ENCODE measurements at places on chromosomes 5 and 9.
A peak's percentile ranks its signal among the peaks of the same experiment; 100 is the strongest.

DNA sequence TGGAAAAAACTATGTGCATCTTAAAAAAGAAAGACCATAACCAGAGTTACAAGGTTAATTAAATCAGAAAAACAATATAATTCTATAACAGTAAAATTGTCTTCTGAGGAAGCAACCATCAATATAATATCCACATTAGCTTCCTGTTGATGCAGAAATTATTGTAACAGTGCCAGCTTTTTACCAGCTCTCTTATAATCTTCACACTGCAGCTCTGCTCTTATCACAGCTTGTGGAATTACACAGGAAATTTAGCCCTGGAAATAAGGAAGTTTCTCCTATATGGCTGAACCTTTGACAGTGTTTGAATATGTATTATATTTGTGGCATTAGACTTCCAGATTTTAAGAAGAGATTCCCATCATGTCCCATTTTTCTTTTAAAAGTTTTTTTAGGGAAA is 49.1 kb upstream of the TEK start:
- peak; percentile 26 for DNase-seq

GRCh38 chr5:43309637-43310036 is 3.6 kb downstream of the HMGCS1 start:
- no peak for DNase-seq

- DNase-seq: no peak
Measured at GRCh38 chr5:134136771-134137170, 22.3 kb downstream of the TCF7 start.

DNA sequence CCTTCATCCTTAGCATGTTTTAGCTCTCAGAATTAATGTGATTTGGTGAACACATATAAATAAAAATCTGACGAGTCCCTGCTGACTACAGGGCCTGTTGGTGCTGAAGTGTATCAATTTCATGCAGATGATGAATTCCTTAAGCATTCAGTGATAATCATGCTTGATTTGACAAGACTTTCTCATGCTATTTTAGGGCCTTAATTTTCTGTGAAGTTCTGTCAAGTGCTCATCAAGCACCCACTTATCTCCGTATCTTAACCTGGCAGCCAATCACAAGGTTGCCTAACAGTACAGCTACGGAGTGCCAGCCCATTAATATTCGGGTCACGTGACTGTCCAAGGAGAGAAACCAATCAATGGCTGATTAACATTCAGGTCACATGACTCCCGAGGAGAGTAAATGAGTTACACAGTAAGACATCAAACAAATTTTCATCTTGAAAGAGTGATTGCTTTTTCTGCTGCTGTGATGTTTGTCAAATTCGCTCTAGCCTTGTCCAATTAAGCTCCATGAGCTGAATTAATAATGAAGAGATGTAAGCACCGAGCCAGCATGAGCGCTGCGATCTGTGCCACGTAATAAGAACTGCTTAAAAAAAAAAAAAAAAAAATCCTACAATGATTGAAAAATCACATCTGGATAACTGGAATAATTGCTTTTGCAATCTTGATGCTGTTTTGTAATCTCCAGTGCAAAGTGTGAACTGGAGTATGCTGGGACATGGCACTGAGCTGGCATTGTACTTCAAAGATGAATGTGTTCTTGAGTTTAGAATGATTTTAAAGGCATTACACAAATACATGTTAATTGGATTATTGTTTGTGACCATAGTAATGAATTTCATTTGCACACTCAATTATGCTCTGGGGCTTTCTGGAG is 104.3 kb upstream of the SPATA31D4 start:
- no peak for DNase-seq

GRCh38 chr5:104494083-104494482 is 931.5 kb upstream of the NUDT12 start:
- DNase-seq: no peak

DNA sequence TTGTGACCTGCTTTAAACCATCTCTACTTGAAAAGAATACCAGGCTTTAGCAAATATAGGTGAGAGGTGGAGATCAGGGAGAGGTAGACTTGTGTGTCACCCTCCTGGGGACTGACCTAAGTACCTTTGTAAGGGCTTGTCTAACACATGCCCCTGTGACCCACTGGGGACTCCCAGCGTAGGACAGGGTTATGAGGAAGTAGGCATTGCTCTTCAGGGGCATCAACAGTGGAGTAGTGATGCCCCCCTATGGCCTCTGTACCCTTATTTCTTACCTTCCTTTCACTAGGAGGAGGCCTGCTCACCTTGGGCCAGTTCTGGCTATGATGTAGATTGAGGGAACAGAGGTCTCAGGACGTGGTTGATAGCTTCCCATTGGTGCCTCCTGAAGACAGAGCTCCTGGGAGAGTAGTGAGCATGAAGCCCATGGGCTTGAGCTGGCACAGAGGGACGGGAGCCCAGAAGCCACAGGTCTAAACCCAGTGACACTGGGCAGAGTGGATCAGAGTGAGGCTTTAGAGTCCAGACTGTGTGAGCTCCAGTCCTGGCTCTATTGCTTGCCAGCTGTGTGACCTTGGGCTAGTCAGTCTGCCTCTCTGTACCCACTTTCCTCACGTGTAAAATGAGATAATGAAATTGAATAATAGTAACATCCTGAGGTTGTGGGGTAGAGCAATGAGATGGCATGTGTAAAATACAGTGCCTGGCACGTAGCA is 191.7 kb downstream of the AOPEP start:
- DNase-seq: peak; percentile 40

- peak; percentile 26 for DNase-seq
Measured at GRCh38 chr5:135174315-135175096, 140.5 kb upstream of the PITX1 start.

GRCh38 chr5:50958852-50959457 is 292.5 kb downstream of the PARP8 start:
- DNase-seq: peak; percentile 48

DNA sequence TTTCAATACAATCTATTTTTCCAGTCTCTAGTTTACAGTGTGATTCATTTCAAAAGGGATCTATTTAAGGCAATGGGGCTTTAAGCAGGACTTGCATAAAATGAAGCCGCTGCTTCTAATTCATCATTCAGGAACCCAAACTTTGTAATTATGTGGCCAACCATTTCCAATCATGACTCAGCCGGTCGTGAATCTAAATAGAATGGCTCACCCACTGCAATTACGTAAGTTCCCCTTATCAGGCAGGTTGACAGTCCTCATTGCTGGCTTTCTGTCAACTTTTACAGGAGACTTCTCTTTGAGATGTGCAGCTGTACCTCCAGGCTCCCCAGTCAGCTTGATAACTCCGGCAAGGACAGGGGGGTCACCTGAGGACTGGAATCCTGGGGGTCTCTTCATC is 152.8 kb upstream of the DAP start:
- peak; percentile 67 for DNase-seq

All from KBM-7 (cell line).